Activated T-helper 1 cell treated with anti-CD3 and anti-CD28 coated beads, Interleukin-2, amount 50 U/mL, for 16 hours (primary cell): ENCODE measurements at places on chromosomes 1 and 21.
A peak's percentile ranks its signal among the peaks of the same experiment; 100 is the strongest.

DNA sequence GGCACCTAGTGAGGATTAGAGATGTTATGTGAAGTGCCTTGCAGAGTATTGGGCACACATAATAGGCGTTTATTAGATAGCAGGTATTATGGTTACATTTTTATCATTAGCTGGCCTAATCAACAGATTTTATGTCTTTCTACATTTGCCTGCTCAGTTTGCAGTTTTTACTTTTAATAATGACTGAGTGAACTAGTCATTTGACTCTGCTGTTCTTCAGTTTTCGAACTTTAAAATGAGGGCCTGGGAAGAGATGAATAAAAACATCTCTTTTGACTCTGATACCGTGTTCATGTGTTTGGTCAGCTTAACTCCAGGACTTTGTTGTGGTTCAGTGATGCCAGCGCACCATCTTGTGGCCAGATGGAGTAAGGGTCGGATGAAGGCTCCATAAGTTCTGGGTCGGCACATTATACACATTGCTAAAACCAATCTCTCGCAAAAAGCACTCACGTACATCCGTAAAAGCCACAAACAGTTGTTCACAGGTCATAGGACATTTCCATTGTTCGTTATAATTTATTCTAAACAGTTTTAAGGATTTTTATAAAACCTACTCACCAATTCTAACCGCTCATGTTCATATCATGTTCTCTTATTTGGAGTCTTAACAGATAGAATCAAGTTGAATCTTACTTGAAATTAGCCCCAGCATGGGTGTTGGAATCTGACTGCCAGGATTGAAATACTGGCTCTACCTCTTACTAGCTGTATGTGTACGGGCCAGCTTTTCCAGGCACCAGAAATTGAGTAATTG is 78.4 kb upstream of the GPR88 start:
- peak; percentile 32 for DNase-seq

GRCh38 chr1:33781652-33782051 is 82.2 kb upstream of the HMGB4 start:
- DNase-seq: no peak

- no peak for DNase-seq
These were observed 31.0 kb upstream of the SDHB start for GRCh38 chr1:17084787-17085186.

GRCh38 chr1:152035539-152036266 is 1.1 kb downstream of the S100A11 start:
- no peak for DNase-seq

DNA sequence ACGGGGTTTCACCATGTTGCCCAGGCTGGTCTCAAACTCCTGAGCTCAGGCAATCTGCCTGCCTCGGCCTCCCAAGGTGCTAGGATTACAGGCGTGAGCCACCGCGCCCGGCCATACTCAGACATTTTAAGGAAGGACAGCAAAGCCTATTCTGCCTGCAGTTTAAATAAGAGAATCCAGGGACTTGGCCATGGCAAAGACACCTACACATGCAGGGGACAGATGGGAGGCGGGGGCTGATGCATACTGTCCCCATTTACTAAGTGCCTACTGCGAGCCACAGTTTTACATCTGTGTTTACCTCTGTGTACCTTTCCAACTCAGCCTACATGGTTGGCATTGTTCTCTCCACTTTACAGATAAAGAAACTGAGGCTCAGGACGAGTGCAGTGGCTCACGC is 25.4 kb downstream of the LDLRAD2 start:
- DNase-seq: no peak

GRCh38 chr1:58572690-58573089 is 4.4 kb downstream of the TACSTD2 start:
- no peak for DNase-seq

DNA sequence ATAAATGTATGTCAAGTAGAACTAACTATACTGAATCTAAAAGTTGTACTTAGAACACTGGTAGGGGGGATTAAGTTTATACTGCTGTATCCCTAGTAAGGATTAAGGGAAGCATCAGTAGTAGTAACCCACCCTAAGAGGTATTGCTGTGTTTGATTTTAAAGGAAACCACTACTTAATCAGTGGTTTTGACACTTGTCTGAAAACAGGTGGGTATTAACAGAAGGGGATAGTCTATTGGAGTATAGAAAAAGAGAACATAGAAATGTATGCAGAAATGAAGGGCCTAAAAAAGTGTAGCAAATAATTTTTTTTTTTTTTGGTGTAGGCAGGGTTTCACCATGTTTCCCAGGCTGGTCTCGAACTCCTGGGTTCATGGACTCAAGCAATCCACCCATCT is 2.2 kb downstream of the MIGA1 start:
- DNase-seq: no peak

- DNase-seq: no peak
These were observed 302.7 kb downstream of the HHAT start for GRCh38 chr1:210631399-210631798.

- DNase-seq: no peak
These were observed 270.0 kb upstream of the VAMP3 start for GRCh38 chr1:7501084-7501491.

DNA sequence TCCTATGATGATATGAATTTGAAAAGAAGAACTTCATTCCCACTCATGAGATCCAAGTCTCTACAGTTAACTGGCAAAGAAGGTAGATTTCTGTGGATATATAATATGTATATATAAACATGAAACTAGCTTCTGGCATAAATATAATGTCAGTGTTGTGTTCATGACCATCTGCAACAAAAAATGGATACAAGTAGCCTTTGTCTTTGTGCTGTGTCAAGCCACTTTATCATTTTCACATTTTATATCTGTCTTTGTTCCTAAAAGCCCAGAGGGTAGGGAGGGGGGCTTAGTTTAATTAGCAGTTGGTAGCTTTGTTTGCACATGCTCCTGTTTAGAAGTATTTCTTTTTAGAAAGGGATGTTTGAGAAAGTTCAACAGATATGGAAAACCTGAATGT is 56.2 kb upstream of the FASLG start:
- DNase-seq: no peak

DNA sequence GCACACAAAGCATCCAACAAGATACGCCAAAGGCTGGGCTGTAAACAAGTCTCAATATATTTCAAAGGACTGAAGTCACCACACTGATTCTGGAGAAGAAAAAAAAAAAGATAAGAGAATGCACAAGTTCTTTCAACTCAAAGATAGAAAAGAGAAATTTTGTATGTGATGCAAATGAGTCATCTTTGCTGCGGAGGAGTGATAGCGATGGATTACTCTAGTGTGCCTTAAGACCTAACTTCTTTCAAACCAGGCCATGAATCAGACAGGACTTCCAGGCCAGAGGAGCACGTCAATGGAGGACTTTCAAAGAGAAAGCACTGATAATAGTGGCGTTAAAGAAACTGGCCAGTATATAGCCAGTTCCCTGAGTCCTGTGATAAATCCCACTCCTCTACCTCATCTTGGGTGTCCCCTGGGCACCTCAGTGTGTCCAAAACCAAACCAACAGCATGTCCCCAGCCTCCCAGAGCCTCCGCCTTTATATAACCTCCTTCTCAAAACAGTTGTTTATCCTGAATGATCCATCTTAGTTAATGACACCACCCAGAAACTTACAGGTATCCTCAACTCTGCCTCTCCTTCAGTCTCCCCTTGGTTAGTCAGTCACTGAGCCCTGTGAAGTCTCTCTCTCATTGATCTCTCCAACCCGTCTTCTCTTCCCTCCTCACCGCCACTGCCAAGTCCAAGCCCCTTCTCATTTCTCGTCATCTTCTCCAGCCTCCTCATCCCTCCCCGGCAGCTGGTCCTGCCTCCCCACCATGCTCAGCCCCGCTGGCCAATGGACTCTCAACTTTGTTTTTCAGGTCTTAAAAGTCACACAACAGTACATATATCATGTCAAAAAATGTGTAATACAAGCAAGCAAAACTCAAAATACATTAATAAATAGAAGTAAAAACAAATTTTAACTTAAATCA is 47.2 kb upstream of the IFFO2 start:
- no peak for DNase-seq

- DNase-seq: no peak
These were observed 186.3 kb downstream of the RERE start for GRCh38 chr1:8631163-8631562.

DNA sequence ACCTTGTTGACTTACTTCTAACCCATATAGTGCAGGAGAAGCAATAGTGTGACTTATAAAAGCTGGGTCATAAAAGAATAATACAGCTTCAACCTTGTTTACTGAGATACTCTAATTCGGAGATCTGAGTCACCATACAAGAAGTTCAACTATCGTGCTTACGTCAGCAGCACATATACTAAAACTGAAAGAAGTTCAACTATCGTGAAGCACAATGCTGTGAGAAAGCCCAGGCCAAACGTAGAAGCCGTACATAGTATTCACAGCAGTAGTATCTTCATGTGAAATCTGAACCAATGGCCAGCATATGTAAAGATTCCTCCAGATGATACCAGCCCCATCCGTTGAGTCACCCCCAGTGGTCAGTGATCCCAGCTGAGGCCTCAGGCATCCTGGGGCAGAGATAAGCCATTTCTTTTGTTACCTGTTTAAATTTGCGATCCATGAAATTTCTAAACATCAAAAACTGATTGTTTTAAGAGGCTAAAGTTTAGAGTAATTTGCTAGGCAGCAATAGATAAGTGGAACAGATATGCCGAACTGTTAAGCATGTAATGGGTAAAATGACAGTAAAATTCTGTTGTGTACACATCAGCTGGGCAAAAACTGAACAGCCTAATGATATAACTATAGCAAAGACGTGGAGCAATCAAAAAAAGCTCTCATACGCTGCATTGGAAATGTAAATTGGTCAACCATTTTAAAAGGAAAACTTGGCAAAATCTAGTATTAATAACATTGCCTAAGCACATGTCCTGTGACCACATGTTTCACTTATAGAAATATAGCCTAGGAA is 53.9 kb upstream of the SAMD13 start:
- DNase-seq: no peak

- DNase-seq: no peak
These were observed 87.0 kb downstream of the VWA5B1 start for GRCh38 chr1:20377516-20378270.

DNA sequence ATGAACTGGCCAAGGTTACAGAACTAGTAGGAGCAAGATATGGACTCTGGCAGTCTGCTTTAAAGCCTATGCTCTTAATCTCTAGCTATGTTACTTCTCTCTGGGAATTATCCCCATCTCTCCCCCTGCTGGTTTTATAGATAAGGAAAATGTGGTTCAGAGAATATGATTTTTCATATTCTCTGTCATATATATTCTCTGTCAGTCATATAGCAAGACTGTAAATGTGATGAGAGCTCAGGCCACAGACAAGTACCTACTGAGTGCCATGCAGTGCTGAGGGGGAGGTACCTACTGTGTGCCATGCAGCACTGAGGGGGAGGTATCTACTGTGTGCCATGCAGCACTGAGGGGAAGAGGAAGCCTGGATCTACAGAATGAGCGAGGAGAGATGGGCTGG is 220.3 kb upstream of the FGGY start:
- no peak for DNase-seq

- no peak for DNase-seq
These were observed 351.4 kb downstream of the HLX start for GRCh38 chr1:221230605-221231004.

DNA sequence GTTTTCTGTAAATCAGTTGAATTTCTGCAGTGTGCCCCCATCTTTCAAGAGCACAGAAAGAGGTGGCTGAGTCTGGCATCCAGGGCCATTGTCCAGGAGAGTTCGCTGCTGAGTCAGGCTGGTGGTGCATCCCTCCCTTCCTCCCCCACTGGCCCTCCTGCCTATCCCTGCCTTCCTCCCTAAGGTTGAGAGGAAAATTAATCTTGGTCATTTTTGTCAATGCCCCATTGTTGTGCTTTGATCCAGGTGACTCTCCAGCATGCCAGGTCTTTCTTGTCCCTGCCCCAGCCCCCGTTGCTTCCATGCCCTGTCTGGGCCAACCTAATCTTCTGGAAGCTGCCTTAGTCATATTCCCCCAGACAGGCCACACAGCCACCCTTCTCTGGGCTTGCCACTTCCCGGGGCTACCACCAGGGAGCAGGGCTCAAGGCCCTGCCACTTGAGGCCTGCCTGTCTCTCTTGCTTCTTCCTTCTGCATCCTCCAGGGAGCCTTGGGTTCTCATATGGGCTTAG is 26.6 kb downstream of the PROK1 start:
- no peak for DNase-seq
